Memory B cell (primary cell): ENCODE measurements at places on chromosomes 12 and 14.

- no peak for DNase-seq
- H3K4me3 ChIP-seq, result no peak overlapping the region
- no peak overlapping the region for H3K27ac ChIP-seq
Measured at GRCh38 chr12:78820946-78821345, 43.6 kb upstream of the SYT1 start.

GRCh38 chr12:4771960-4772566 lies 51.9 kb downstream of the GALNT8 start:
- no peak overlapping the region for H3K4me3 ChIP-seq
- H3K27ac ChIP-seq, result no peak overlapping the region
- H3K36me3 ChIP-seq, result no peaks in the 10 kb centered on the region
- H3K4me1 ChIP-seq, result no peaks in the 10 kb centered on the region
- H3K27me3 ChIP-seq, result peaks cover 17% of the 10 kb centered on the region

DNA sequence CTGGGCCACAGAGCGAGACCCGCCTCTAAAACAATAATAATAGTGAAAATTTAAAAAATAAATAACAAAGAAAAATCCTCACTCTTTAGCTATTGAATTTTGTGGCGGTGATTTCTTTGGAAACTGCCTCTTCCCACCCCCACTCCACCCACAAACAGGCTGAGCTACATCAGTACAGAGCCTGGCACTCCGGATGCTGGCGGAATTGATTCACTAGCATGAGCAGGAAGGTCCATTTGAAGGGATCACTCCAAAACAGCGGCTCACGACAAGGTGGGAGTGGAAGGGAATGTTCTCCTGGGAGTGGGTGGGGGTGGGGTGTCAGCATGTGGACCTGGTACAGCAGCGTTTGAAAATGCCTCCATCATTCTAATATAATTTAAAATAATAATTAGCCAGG lies 26.1 kb downstream of the CCDC177 start:
- H3K4me1 ChIP-seq, result peaks cover 7% of the 10 kb centered on the region
- no peak for DNase-seq
- H3K36me3 ChIP-seq, result peaks cover 3% of the 10 kb centered on the region
- peaks cover 34% of the 10 kb centered on the region for H3K27me3 ChIP-seq

- H3K4me1 ChIP-seq, result peaks cover 21% of the 10 kb centered on the region
- no peaks in the 10 kb centered on the region for H3K27me3 ChIP-seq
- DNase-seq, result peak; percentile 20
- no peak overlapping the region for H3K4me3 ChIP-seq
Measured at GRCh38 chr14:20327005-20327869, 5.8 kb downstream of the CCNB1IP1 start.

DNA sequence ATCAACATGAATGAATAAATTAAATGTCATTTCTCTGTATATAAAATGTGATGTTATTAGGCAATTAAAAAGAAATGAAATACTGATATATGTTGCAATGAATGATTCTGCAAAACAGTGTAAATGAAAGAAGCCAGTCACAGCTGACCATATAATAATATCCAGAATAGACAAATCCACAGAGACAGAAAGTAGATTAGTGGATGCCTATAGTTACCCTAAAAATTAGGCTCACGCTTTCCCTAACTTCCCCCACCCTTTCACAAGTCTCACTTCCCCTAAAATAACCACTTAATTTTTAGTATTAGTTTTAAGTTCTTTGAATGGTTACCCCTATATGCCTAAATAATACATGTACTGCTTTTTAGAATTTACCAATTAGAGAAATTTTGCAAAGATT lies 348.9 kb upstream of the FAR2 start:
- no peak overlapping the region for H3K4me3 ChIP-seq
- no peak overlapping the region for H3K27ac ChIP-seq
- no peaks in the 10 kb centered on the region for H3K4me1 ChIP-seq
- peaks cover 4% of the 10 kb centered on the region for H3K27me3 ChIP-seq
- no peak for DNase-seq

DNA sequence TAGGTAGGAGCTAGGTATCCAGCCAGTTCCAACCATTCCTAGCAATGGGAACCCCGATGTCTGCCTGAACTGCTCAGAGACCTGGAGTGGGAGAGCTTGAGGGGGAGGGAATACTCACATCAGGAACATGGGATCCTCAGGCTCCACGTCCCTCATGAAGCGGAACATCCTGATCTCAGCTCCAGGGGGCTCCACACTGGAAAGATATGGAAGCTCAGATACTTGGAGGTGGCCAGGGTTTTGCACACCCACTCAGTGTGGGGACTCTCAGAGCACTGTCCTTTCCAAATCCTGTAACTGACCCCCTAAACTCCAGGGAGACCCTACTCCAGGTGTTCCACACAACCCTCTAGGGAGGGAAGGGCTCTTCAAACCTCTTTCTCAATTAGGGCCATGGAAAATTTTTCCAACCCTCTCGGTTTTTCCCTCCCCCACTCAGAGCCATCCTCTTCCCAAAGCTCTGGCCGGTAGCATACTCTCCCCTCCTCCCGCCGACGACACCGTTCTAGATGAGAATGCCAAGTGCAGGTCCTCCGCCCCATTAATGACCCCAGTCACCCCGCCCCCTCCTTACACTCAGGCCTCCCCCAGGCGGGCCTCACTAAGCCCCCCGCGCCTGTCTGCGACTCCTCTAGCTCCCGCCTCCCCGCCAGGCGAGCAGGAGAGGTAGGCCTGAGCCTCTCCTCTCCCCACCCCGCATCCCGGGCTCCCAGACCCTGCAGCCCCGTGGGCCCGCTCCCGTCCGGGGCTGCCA lies 597 bp downstream of the MLF2 start:
- peaks cover 14% of the 10 kb centered on the region for H3K4me1 ChIP-seq
- peak overlapping the region; percentile 96 for H3K27ac ChIP-seq
- DNase-seq, result no peak
- peaks cover 20% of the 10 kb centered on the region for H3K36me3 ChIP-seq

GRCh38 chr12:62562846-62563245 lies 96.2 kb downstream of the MON2 start:
- no peaks in the 10 kb centered on the region for H3K4me1 ChIP-seq
- H3K4me3 ChIP-seq, result no peak overlapping the region
- H3K27ac ChIP-seq, result no peak overlapping the region

DNA sequence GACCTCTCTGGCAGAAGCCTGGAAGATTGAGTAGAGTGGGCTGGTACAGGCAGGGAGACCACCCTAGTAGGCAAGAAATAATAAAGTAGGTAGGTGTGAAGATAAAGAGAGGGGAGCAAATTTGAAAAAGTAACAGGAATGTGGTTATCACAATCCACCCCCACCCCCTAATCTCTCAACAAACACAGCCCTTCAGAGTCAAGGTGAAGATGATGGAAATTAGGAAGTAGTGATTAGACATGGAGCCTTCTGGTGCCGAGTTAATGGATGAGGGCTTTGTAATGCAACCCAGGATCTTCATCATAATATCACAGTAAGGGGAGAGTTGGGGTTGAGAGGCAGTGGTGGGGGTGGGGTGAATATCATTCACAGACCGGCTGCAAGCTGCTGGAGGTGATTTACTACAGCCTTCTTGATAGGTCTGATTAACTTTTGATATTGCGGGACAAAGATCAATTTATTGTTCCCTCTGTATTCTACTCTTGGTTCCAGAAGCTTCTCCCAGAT lies 29.2 kb upstream of the CRY1 start:
- H3K36me3 ChIP-seq, result no peaks in the 10 kb centered on the region
- peaks cover 11% of the 10 kb centered on the region for H3K27me3 ChIP-seq
- H3K27ac ChIP-seq, result no peak overlapping the region
- no peaks in the 10 kb centered on the region for H3K4me1 ChIP-seq
- H3K4me3 ChIP-seq, result no peak overlapping the region

DNA sequence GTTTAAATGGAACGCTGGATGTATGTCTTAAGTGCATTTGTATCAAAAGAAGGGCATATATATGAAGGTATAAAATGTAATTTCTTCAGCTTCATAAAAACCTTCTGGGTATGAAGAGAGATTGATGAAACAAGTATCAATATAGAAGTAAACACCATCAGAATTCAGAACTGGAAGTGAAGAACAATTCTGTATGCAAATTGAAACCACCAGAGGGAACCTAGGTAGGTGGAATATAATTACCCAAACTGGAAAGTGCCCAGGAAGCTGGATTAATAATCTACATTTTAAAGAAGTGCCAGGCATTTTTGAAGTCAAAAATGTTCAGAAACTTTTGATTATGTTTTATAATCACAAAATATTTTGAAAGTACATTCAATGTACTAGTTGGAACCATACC lies 336.2 kb upstream of the GARIN6 start:
- no peak overlapping the region for H3K27ac ChIP-seq
- H3K4me3 ChIP-seq, result no peak overlapping the region
- DNase-seq, result no peak
- no peaks in the 10 kb centered on the region for H3K36me3 ChIP-seq
- no peaks in the 10 kb centered on the region for H3K27me3 ChIP-seq
- H3K4me1 ChIP-seq, result no peaks in the 10 kb centered on the region

- no peak overlapping the region for H3K4me3 ChIP-seq
- no peak overlapping the region for H3K27ac ChIP-seq
- H3K27me3 ChIP-seq, result no peaks in the 10 kb centered on the region
- no peak for DNase-seq
- H3K36me3 ChIP-seq, result peaks cover 3% of the 10 kb centered on the region
Measured at GRCh38 chr14:49953196-49953595, 60.3 kb downstream of the ARF6 start.

GRCh38 chr12:58607805-58608204 lies 312.5 kb downstream of the LRIG3 start:
- H3K27ac ChIP-seq, result no peak overlapping the region
- no peaks in the 10 kb centered on the region for H3K27me3 ChIP-seq
- DNase-seq, result no peak
- no peaks in the 10 kb centered on the region for H3K36me3 ChIP-seq
- H3K4me1 ChIP-seq, result no peaks in the 10 kb centered on the region

- no peak overlapping the region for H3K27ac ChIP-seq
- DNase-seq, result no peak
Measured at GRCh38 chr12:89134213-89134770, 218.0 kb downstream of the DUSP6 start.

DNA sequence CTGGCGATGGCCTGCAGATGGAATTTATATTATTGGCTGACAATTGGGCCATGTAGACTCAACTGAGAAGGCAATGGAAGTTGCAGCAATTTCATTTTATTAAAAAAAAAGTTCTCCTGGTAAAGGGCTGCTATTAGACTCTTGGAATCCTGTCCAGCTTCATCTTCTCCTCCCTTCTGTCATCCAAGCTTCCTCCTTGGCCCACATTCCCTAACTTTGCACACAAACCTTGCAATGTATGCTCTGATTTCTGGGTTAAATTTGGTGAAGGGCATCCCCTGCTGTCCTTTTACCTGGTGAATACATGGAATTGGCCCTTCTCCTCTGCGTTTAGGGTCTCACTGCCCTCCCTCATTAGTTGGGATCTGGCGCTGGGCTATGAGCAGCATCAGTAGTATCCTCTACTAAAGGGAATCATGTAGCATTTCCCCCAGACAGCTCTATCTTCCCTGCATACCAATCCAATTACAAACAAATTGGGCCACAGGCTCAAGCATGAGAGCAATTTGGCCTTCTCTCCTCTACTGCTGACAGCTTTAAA lies 336.9 kb downstream of the BMP4 start:
- H3K36me3 ChIP-seq, result no peaks in the 10 kb centered on the region
- DNase-seq, result no peak
- no peak overlapping the region for H3K4me3 ChIP-seq
- H3K27me3 ChIP-seq, result peaks cover 2% of the 10 kb centered on the region
- H3K4me1 ChIP-seq, result peaks cover 6% of the 10 kb centered on the region
